ENCODE measurements at places on chromosomes 12 and 14.

GRCh38 chr12:53326460-53327185, 5.2 kb upstream of the AAAS start:
- no peak for DNase-seq

DNA sequence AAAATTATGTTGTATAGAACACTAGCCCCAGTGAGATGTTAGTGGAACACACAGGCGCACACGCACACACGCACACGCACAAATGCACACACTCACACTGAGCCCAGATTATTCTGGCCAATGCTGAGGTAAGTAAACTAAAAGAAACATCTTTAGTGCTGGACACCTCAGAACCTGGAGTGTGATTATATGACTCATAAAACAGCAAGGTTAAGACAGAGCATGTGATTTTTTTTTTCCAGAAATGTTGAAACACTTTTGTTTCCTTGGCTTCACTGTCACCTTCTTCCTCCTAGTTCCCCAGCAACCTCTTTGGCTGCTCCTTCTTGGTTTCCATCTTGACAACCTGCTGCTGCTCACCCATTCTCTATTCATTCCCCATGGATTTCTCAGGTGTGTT, 141.0 kb upstream of the ALG10B start:
- no peak for DNase-seq

DNA sequence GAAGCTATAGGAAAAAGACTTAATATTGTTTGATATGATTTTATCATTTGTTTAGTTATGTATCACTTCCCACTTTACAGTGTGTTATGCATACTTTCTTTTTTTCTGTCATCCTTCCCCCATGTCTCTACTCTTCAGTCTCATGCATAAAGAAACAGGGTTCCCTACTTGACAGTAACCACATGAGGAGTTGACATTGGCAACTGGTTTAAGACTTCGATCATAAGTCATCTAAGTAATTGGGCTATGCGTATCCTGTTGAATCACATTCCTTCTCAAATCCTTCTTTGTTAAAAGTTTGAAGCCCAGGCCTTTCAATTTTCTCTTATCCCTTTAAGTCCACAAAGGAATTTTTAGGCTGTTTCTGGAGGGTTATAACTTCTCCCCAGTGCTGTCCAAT, 358.7 kb downstream of the RAD51B start:
- DNase-seq = no peak

GRCh38 chr12:72836194-72836593, 564.0 kb downstream of the TRHDE start:
- DNase-seq = no peak

DNA sequence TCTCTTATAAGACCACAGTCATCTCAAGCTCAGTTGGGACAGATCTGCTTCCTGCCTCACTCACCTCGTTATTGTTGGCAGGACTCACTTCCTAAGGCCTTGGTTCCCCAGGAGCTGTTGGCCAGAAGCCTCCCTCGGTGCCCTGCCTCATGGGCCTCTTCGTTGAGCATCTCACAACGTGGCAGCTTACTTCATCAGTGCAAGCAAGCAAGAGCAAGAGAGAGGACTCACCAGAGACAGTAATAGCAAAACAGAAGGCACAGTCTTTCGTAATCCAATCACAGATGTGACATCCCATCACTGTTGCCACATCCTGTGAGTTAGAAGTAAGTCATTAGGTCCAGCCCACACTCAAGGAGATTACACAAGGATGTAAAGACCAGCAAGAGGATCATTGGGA, 5.1 kb upstream of the NUMB start:
- DNase-seq = no peak

GRCh38 chr14:28830115-28830534, 63.5 kb downstream of the FOXG1 start:
- DNase-seq = no peak

GRCh38 chr14:73168274-73168673, 32.0 kb downstream of the PSEN1 start:
- no peak for DNase-seq

DNA sequence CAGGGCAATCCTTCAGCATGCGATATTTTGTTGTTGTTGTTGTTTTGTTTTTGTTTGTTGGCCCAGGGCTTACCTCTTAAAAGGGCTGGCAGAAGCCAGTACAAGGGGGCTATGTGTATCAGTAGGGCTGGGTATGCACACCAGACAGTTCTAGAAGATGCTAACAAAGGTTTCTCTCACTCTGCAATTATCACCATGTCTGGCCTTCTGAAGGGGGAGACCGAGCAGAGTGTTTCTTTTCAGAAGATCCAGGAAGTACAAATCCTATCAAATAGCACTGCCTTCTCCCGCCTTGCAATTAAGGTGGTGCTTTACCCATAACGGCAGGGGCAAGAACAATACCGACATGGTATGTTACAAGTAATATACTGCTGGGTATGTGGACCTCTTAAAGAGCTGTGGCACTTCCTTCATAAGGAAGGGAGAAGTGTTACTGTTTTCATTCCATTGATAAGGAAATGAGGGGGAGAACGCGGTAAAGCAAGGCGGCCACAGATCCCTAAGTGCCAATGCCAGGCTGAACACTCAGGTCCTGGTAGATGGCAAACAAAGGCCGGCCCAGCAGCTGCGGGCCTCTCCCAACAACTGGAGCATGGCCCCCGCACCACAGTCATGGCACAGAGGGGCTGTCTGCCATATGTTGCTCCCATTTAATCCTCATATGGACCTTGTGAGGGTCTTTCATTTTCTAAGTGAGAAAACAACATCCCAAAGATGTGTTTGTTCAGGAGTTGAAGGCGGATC, 19.2 kb upstream of the CACNA2D4 start:
- no peak for DNase-seq

DNA sequence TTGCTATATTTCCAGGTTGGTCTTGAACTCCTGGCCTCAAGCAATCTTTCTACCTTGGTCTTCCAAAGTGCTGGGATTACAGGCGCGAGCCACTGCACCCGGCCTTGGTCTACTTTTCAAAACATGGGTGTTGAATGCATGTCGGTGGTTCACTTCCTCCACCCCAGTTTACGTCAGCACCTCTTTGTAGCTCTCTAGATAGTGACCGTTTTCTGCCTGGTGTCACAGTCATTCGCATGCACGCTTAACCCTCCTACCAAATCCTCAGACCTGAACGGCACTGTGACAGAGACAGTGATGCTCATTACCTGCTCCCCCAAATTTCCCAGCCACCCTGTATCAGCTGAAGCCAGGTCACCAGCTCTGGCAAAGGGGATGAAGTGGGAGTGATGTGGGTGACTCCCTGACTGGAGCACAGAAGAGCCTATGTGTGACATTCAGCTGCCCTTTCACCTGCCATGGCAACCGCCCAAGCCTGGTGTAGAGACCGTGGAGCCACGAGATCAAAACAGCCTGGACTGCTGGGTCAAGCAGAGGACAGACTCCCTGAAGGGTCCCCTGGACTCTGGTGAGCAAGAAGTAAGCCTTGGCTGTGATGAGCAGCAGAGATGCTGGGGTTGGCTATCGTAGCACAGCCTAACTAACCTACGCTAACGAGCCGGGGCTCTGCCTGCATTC, 66.2 kb upstream of the GPR68 start:
- DNase-seq = no peak

- DNase-seq = no peak
Measured at GRCh38 chr14:102277874-102278630, 26.9 kb downstream of the MOK start.

GRCh38 chr12:94650143-94651056, at the start of gene TMCC3:
Gene TMCC3, minus strand, starts transcription at chr12:94650557. Its CDS starts 127 bp downstream, at chr12:94650430.
- DNase-seq = no peak

GRCh38 chr12:6788972-6789924, at the start of gene CD4:
Gene CD4, plus strand, starts transcription at chr12:6789528. Its CDS starts 10,611 bp downstream, at chr12:6800139.
- DNase-seq = no peak

DNA sequence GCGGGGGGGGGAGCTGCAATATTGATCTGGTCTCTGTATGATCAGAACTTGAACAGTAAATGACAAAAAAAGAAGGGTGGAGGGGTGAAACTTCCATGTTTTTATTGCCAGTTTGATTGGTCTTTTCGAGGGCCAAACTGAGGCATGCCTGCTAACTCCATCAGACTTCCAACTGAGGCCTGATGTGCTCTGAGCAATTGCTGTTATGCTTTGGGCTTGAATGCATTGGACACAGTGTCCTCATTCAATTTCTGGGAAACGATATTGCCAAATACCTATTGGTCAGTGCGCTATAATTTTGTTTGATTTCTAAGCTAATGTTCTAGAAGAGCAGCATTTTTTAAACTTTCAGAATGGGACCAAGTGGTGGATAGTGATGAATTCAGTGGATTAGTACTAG, 2.1 kb upstream of the SLC38A2 start:
- no peak for DNase-seq

DNA sequence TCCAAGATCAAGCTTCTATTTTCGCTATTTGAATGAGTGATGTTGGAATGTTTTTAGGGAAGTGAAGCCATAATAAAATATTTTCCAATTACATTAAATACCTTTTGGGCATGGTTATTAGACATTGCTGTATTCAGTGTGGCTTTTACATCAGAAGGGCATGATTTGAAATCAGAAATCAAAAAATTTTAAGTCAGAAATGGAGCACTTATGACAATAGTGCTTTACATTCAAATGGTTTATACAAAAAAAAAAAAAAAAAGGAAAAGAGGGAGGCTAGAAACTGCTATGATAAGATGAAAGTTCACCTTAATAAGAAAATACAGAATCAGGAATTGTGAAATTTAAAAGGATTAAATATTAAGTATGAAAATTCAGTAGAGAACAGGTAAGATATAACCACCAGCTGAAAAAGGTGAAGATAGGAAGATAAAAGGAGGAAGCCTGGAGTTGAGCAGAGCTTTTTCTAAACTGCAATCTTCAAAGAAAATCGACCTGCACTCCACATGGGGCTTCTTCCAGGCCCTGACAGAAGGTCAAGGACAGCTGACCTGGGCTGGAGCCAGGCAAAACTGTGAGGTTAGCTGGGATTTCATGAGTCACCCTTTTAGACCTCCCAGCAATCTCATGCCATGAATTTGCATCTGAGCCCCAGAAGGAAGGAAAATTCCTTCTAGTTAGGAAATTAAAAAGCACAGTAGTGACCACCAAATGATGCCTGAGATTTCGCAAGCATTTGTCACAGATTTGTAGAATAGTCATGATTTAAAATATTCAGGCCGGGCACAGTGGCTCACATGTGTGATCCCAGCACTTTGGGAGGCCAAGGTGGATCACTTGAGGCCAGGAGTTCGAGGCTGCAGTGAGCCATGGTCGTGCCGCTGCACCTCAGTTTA, 23.4 kb upstream of the BMP4 start:
- DNase-seq = no peak

Measured in activated gamma-delta T cell treated with anti-CD3 and anti-CD28 coated beads, Interleukin-2, amount 50 U/mL, for 16 hours (primary cell).